Esophagus mucosa (tissue), 1 donor: ENCODE measurements at places on chromosomes 6 and 20. TPM values are rescaled to one million over a fixed set of nuclear protein-coding genes. Genes with fewer than 3 reads are reported as not detected.

Gene SLC22A3
- 8.0 TPM for total RNA-seq

Gene NDUFAF5
- total RNA-seq: 17.7 TPM

Gene GUCA1A
- not detected for total RNA-seq

Gene PGBD1
- total RNA-seq: 0.76 TPM

Gene RAET1E
- 101 TPM for total RNA-seq

Gene KHDRBS2
- 0.12 TPM for total RNA-seq

DNA sequence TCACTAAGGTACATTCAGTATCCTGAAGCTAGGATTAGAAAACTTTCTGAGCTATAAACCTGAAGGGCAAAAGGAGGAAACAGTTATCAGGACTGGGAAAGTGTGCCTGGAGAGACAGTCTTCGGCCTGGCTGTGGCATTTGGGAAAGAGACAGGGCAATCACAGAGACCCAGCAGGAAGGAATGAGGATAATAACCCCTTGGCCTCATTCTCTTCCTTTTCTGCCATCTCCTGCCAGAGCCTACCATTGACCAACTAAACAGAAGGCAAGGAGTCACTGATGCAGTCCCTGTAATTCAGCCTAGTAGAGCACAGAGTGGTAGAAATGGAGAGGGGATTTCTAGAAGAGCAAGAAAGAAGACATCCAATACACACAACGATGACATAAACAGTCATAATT lies 359.4 kb downstream of the HDGFL1 start:
- ATAC-seq: no peak

DNA sequence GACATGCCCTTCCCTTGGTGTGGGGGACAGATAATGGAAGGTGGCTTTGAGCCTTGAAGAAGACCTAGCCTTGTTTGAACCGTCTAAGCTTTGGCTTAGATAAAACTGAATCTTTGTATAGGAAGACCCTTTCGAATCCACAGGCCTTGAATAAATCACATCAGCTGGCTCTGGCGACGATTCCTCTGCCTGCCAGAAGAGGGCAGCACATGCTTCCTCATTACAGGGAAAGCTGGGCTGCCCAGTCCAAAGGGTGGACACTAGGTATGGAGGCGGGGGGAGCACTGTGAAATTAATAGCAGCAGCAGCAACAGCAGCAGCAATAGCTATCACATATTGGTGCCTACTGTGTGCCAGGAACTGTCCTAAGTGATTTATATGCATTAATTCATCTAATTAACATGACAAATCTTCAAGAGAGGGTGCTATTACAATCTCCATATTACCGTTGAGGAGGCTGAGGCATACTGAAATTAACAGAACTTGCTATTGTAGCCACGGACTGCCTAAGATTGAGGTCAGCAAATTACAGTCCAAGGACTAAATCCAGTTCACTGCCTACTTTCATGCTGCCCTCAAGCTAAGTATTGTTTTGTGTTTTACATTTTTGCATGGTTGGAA lies 85.1 kb downstream of the CLIC5 start:
- ATAC-seq: peak; percentile 57

- ATAC-seq: no peak
Measured at GRCh38 chr20:63027922-63028389, 21.2 kb upstream of the BHLHE23 start.

- no peak for ATAC-seq
Measured at GRCh38 chr6:167410462-167410861, 85.6 kb downstream of the TTLL2 start.

DNA sequence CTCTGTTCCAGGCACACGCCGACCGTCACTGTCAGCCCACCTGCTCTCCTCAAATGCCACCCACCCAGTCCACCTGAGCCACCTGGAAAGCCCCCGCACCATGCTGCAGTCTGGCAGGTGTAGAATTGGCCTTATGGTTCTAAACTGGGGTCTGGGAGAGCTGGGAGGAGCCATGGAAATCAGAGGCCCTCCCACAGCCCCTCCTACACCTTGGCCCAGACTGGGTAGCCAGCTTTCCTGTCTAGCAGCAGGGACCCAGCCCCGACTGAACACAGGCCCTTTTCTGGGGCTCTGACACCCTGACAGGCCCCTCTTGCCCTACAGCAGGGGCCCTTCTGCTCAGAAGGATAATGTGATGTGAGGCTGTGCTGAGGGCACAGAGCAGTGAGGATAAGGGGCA lies 31.1 kb downstream of the LRFN2 start:
- ATAC-seq: no peak

GRCh38 chr6:73713426-73714147 lies 17.6 kb downstream of the CD109 start:
- ATAC-seq: peak; percentile 47

DNA sequence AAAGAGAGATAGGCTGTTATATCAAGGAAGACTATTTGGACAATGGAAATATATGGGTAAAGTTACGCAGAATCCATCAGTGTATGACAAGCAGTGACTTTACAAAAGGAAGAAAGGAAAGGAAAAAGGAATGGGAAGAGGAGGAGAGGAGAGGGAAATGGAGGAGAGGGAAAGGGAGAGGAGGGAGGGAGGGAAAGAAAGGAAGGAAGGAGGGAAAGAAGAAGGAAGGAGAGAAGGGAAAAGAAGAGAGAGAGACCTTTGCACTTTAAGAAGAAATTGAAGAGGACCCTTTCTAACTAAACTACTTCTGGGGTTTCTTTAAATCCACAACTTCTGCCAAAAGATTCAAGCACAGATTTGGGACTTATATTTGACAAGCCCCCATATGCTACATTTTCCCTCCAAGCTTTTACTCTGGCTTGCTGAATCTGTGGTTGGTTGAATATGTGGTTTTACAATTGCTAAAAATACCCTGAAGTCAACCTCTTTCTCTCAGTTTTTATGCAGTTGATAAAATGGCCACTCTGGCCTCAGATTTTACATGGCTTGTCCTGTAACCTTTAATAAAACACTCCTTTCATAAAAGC lies 120.8 kb upstream of the RAB32 start:
- no peak for ATAC-seq

- ATAC-seq: no peak
Measured at GRCh38 chr6:30914854-30915590, 984 bp downstream of the VARS2 start.

DNA sequence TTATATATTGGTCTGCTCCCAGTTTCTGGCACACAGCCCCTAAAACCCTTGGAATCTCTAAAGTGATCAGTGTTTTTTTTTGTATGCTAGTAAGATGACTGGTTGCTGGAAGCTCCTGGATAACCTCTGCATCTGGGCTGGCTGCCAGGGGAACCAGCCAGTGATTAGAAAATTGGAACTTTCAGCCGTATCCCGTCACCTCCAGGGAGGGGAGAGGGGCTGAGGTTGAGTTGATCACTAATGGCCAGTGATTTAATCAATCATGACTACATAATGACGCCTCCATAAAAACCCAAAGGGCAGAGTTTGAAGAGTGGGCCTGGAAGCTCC lies 48.0 kb upstream of the NOP56 start:
- ATAC-seq: no peak

DNA sequence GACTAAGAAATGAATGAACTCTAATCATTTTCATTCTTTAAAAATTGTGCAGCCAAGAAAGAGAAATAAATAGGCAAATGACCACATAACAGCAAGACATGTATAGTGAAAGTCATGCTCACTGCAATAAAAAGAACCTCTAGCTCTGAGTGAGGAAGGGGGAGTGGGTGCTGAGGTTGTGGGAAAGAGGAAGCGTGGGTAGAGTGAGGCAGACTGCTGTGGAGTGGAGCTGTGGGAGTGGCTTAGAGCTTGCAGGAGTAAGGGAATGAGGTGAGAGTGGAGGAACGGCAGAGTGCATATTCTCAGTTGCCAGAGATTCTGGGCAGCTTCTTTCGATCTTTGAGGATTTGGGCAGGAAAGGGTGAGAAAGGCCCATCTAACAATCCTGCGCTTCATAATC lies 10.4 kb downstream of the DEFB129 start:
- ATAC-seq: peak; percentile 36

- ATAC-seq: no peak
Measured at GRCh38 chr6:72624557-72625160, 2.8 kb downstream of the KCNQ5 start.

- ATAC-seq: peak; percentile 64
Measured at GRCh38 chr6:16511040-16511660, 250.1 kb downstream of the ATXN1 start.
